Fibroblast of lung (primary cell): ENCODE measurements at places on chromosomes 12 and 14.

DNA sequence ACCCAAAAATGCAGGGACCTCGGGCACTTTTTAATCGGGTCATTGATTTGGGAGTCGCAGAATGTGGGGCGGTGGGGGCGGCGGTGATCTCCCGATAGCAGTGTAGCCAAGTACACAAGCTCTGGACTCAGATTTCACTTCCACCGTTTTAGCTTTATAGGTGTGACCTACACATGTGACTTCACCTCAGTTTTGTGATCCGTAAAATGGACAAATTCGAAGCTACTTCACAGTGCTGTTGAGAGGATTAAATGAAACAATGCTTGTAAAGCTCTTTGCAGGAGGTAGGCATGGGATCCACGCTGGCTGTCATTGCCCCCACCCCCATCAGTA, 478 bp downstream of the RITA1 start:
- peak; percentile 33 for DNase-seq

DNA sequence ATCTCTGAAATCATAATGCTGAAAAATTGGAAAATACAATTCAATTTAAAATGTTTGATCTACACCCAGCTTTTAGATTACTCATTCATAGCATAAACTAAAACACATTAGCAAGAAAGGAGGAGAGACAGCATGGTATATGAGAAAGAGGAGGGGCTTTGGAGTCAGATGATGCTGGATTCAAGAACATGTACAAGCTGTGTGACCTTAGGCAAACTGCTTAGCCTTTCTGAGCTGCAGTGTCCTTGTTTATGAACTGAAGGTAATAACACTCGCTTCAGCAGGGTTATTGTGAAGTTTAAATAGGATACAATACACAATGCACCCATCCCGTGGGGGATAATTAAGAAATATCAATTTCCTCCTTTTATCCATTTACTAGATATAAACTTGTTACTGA, 79.2 kb downstream of the MAP1LC3B2 start:
- no peak for DNase-seq

DNA sequence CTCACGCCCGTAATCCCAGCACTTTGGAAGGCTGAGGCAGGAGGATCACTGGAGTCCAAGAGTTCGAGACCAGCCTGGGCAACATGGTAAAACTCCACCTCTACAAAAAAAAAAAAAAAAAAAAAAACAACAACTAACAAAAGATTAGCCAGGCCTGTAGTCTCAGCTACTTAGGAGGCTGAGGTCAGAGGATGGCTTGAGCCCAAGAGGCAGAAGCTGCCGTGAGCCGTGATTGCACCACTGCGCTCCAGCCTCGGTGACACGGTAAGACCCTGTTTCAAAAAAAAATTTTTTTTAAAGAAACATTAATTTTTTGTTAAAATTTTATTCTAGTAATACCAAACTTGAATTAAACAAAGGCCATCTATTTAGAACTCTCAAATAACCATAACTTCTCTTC, 77.8 kb downstream of the PPP2R5E start:
- no peak for DNase-seq

DNA sequence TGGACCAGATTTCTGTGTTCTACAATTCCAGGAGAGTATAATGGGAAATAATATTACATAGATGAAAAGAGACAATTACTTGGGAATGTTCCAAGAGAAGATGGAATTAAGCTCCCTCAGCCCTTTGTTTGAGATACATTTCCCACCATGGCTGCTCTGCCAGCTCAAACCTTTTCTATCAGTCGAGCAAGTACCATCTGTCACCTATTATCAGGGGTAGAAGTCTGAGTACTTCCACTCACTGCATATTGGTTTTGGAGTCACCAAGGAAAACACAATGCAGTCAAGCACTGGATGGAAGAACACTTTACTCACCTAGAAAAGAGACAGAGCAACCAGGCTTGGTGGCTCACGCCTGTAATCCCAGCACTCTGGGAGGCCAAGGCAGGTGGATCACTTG, 270.4 kb upstream of the FAR2 start:
- DNase-seq = no peak

GRCh38 chr12:7441216-7441615, 2.7 kb downstream of the CD163L1 start:
- DNase-seq = no peak

GRCh38 chr14:104819361-104819781, 18.5 kb downstream of the ZBTB42 start:
- DNase-seq = no peak
